Stimulated activated naive CD4-positive, alpha-beta T cell treated with Interleukin-2 at 50 U/mL for 16 hours (primary cell): ENCODE measurements at places on chromosomes 5 and 9.

DNA sequence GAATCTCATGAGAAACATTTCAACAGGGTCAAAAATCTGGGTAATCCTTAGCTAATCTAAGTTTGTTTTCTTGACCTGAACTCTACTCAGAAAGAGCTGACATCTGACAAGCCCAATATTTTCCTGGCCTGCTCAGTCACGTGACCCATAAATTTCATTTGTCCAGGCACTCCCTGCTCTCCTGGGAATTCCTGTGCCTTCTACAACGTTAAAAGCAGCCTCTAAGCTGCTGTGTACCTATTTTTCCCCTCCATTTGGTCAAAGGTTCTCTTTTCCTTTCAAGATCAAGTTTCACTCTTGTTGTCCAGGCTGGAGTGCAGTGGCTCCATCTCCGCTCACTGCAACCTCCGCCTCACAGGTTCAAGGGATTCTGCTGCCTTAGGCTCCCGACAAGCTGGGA lies 148.8 kb upstream of the ABCA1 start:
- no peak for DNase-seq

- no peak for DNase-seq
These were observed 4.2 kb downstream of the DOCK2 start for GRCh38 chr5:169641253-169641652.

DNA sequence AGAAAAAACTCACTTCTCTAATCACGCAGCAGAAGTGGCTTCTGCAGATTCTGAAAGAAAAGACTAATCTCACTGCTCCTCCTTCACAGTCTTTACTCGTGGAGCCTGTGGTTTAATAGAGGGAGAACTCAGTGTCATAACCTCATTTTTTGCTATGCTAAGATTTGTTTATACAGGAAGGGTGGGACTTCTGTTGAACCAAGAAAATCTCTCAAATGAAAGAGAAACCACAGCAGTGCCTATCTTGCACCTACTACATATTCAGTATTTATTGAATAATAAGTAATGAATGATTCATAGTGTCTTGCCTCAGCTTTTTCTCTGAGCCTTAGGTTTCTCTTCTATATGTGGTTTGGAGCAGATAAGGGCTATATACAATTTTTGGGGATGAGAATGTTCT lies 136.1 kb upstream of the DMAC1 start:
- no peak for DNase-seq

- no peak for DNase-seq
These were observed 958.3 kb upstream of the DMAC1 start for GRCh38 chr9:8757881-8758280.

GRCh38 chr5:154776167-154776566 lies 21.0 kb downstream of the LARP1 start:
- no peak for DNase-seq

DNA sequence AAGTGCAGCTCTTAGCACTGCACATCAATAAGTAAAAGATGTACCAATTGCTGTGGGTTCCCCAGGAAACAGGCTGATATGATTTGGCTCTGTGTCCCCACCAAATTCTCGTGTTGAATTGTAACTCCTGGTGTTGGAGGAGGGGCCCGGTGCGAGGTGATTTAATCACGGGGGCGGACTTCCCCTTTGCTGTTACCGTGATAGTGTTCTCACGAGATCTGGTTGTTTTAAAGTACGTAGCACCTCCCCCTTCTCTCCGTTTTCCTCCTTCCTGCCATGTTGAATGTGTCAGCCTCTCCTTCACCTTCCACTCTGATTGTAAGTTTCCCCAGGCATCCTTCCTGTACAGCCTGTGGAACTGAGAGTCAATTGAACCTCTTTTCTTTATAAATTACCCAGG lies 93.2 kb upstream of the ACTBL2 start:
- no peak for DNase-seq

GRCh38 chr9:34377404-34377746 lies 677 bp upstream of the MYORG start:
- no peak for DNase-seq
